ENCODE measurements at places on chromosomes 6 and 20. TPM values are rescaled to one million over a fixed set of nuclear protein-coding genes. Genes with fewer than 3 reads are reported as not detected.

- no peak for DNase-seq
Measured at GRCh38 chr20:32959351-32960221, 44.6 kb downstream of the SUN5 start.

GRCh38 chr20:37723668-37724067, 29.8 kb downstream of the CTNNBL1 start:
- no peak for DNase-seq

- no peak for DNase-seq
Measured at GRCh38 chr6:55875400-55875799, at the start of gene BMP5. TSS of gene BMP5 (minus strand) at chr6:55875590. CDS start at chr6:55874865, 725 bp downstream.

GRCh38 chr20:57517904-57518303, 7.0 kb downstream of the CTCFL start:
- DNase-seq: no peak

GPR31 gene
- total RNA-seq: not detected

Measured in heart left ventricle (tissue), 16 donors.